NAMALWA (cell line): ENCODE measurements at places on chromosomes 1 and 21.

DNA sequence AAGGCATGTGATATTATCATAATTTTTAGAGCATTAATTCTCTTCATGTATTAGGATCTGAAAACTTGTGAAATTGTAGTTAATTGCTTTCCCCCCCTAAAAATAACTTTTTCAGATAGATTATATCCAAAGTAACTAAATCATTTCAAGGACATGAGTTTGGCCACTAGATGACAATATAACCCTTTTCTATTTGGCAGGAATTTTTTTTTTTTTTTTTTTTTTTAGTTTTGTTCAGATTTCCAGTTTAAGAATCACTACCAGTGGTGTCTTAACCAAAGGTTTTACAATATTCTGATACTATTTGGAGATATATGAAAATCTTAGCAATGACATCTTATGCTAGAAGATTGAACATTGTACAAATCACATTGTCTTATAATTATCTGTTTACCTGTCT is 370.8 kb downstream of the AMY1C start:
- DNase-seq = no peak

DNA sequence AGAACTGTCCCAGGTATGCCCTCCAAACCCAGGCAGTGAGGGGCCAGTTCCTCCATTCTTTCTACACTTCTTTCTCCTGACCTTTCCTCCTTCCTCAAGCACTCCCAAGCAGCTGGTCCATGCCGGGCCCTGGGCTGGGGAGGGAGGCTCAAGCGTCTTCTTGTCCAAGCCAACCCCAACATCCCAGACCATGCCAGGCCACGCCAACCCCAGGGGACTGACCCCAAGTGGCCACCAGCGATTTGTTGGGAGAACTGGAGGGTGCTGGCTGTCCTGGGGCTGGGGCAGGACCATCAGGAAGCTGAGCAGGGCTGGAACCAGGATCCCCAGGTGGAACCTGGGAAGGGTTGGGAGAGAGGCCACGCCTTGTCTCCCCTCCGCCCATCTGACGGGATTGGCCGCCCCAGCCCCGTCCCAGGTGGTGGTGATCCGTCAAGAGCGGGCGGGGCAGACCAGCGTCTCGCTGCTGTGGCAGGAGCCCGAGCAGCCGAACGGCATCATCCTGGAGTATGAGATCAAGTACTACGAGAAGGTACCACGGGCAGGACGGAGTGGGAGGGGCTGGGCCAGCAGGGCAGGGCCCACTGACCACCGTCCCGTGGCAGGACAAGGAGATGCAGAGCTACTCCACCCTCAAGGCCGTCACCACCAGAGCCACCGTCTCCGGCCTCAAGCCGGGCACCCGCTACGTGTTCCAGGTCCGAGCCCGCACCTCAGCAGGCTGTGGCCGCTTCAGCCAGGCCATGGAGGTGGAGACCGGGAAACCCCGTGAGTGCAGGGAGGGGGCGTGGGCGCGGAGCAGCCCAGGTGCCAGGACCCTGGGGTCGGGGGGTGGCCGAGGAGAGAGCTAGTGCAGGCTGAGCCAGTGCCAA is 29.9 kb downstream of the EPHA8 start:
- DNase-seq = no peak

DNA sequence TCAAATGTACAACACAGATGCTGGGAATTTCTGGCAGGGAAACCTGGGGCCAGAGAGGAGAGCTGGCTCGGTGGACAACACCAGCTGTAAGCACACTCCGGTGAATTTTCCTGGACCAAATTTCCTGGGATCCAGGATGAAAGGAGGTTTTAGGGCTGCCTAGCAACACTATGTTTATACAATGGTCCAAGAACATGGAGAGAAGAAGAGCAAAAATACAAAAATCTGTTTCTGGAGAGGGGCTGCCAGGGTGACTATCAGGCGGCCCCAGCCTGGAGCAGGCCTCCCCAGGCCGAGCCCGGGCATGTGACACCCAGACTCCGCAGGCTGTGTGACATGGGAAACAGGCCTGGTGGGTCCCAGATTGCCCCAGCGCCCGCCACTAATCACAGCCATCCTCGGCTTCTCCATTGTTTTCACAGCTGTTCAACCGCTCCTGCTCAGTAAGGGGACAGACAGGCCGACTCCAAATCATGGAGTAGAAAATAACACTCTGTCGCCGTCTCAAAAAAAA is 336.0 kb upstream of the NFIA start:
- DNase-seq = no peak

DNA sequence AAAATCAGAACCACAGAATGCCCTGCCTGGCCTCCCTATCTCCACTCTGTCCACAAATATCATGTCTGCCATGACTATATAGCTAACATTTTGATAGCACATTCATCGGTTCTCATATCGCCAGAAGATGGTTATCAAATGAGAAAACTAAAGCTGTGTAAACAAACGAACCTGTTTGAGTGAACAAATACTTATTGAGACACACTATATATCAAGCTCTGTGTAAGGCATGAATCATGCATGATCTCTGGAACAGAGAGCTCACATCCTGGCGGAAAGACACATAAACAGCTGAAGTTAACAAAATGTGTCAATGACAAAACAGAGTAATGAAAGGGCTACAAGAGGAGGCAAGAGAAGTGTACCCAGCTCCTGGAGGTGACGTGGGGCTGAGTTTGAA is 13.1 kb downstream of the KCND3 start:
- DNase-seq = no peak

DNA sequence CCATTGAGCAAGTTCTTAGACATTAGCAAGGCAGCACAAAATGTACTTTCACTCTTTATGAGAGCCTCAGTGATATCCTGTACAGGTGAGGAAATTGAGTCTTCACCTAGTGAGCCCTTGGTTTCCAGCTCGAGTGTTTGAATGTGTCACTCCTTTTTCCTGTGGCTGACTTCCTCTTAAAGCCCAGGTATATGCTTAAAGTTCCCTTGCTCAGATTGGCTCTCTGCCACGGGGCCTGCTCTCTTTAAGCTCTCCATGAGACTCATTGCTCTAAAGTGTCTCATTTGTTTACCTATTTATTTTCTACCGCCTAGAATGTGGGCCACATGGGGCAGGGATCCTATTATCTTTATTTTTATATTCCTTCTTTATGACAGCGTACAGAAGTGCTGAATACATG is 324.9 kb downstream of the SIPA1L2 start:
- DNase-seq = no peak

GRCh38 chr1:39003794-39004193 is 12.7 kb downstream of the AKIRIN1 start:
- DNase-seq = no peak

- DNase-seq = peak; percentile 82
Measured at GRCh38 chr1:10694274-10694632, 102.2 kb downstream of the CASZ1 start.

DNA sequence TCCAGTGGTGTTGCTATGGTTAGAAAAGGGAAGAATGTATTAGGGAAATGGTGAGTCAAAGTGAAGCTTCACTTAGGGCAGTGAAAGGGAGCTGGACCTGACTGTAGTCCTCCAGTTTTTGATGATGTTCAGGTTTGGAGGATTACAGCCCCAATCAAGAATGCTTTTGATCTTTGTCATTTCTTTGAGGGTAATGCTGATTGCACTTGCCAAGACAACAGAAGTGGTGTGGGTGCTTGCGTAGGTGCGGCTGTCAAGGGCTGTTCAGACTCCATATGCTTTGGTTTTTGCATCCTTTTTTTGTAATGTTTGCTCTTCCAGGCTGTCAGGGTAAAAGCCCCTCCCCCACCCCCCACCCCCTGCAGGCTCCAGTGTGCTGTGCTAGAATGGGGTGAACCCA is 38.9 kb downstream of the HHAT start:
- no peak for DNase-seq

DNA sequence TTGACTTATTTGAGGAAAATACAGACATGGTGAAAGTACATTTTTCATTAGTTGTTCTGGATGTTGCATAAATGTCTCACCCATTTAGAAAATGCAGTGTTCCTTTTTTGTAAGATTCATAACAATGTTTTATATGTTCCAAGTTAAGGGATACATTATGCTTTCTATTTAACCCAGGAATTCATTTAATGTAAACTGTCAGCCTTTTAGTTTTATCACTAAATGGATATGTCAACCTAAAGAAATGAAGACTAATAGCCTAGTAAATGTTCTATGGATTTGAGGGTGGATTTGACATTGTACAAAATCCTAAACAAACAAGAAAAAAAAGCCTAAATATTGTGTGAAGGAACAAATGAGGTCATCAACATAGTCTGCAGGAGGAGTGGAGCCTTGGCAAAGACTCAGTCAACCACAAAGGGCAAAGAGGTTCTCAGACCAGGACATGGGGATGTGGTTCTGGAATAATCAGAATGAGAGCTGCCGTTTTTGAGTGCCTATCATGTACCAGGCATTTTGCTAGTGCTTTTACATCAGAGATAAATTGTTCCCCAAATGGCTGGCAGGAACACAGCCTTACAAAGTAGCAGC is 8.8 kb upstream of the INSL5 start:
- no peak for DNase-seq

DNA sequence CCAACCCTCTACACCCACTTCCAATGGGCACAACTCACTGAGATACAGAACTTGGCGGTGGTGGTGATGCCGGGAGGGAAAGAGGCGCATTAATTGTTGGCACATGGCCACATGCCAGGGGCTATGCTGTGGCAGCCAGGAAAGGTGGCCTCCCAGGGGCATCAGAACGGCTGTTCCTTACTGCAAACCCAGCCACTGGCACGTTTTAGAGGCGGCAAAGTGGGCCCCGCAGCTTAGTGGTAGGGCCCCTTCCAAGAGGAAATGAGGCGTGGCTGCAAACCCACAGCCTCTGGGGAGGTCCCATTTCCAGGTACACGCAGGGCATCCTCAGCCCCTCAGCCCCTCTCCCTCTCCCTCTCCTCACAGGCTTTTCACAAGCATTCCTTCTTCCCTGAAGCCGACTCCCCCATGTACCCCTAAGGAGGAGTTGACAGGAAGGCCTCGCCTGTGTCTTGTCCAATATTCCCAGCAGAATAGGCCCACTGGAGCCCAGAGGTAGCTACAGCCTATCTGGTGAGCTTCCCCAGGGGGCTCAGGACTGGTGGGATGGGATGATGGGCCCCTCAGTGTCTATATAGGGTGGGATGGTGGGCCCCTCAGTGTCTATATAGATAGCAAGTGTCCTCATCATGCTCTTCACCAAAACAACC is 166.2 kb downstream of the CLIC6 start:
- no peak for DNase-seq

DNA sequence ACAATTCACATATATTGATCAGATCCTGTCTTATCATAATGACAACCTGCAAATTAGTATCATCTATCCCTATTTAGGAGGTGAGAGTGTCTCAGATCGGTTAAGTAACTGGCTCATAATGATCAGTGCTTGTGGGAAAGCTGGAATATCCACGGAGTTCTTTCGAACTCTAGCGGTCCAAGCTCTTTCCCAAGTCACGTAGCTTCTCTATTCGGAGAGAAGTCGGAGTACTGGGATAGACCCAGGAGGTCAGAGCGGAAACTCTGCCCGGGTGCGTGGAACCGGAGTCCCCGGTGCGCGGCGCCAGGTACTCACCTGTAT is 339 bp downstream of the PTGS2 start:
- no peak for DNase-seq

- DNase-seq = no peak
Measured at GRCh38 chr1:43415901-43416300, 26.2 kb downstream of the SZT2 start.

DNA sequence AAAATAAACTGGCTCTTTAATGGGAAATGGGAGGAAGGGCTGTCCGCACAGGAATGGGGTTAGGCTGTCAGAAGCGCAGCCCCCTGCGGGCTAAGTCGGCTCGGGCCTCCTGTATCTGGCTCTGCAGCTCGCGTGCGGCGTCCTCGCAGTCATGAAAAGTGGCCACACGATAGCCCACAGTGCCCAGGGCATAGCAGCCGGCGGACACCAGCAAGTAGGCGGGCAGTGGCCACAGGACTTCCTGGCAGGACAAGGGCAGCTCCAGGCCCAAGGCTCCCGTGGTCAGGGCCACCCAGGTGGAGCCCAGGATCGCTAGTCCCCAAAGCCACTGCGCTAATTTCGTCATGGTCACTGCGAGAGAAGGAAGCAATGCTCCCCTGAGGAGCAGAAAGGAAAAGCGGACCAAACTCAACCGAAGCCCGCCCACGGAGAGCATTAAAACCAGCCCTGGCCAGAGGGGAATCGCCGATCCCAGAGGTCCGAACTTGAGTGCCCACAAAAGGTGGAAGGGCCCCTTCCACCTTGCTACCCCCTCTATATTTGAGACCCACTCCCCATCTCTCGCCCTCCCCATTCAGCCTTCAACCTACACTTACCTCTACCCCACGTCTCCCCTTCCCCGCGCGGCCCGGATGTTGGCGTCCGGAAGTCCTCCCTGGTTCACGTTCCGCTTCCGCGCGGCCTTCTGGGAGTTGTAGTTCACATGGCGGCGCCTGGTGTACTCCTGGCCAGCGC is at the start of gene DPM3:
Gene DPM3, minus strand, starts transcription at position 637 of the 735 bp plus-strand sequence. Its CDS starts 291 bp downstream, at position 346.
- peak; percentile 97 for DNase-seq

GRCh38 chr1:1281533-1282321 is 1.5 kb downstream of the SCNN1D start:
- DNase-seq = peak; percentile 25

- DNase-seq = no peak
Measured at GRCh38 chr1:48536477-48536876, 64.5 kb upstream of the SPATA6 start.

- no peak for DNase-seq
Measured at GRCh38 chr1:31166462-31166861, 73.2 kb downstream of the NKAIN1 start.

DNA sequence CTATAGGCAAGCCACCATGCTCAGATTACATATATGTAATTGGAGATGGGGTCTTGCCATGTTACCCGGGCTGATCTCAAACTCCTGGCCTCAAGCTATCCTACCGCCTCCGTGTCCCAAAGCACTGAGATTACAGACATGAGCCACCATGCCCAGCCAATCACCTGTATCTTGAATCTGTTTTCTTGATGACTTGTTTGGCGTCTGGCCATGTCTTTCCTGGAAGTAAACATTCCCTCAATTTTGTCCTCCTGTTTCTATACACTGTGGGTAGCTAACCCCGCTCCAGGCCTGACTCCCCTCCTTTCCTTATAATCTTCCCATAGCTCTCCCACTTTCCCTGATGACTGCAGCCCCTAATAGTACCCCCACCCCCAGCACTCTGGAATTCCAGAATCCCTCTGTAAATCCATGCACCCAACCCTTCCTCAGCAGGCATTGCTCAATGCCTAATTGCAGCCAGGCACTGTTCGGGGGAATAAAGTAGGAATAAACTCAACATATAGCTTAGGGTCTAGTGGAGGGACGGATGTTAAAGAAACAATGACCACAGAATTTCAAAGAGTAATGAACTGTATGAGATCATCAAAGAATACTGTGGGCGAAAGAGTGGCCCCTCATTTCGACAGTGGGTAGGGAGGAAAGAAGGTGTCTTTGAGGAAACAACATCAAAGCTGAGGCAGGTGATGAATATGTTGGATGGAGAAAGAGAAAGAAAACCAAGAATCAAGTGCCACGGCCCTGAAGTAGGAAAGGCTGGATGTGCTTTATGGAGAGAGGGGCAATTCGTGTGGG is 161.5 kb downstream of the ADSS2 start:
- DNase-seq = no peak

- no peak for DNase-seq
Measured at GRCh38 chr21:40844935-40845334, 2.0 kb downstream of the DSCAM start.
